H1 (cell line): ENCODE measurements at places on chromosomes 6 and 20. TPM values are rescaled to one million over a fixed set of nuclear protein-coding genes. Genes with fewer than 3 reads are reported as not detected.

Gene TCP11
- total RNA-seq, result not detected in 2 replicates

Gene RSPH9
- total RNA-seq, result 0.15 TPM in 1 of 2 replicates, not detected in the other

Gene BPIFB1
- total RNA-seq, result not detected in 2 replicates

Gene TP53TG5
- not detected in 2 replicates for total RNA-seq

Gene HSPA1L
- total RNA-seq, result 1.6 and 1.9 TPM in 2 replicates

Gene RBBP8NL
- 0.43 and 0.59 TPM in 2 replicates for total RNA-seq

Gene TCF21
- 0.09 TPM in 1 of 2 replicates, not detected in the other for total RNA-seq

Gene NCOA5
- 29.0 and 29.9 TPM in 2 replicates for total RNA-seq

Gene MUCL3
- total RNA-seq, result 0.08 and 0.37 TPM in 2 replicates

Gene TMEM200A
- total RNA-seq, result 12.9 and 13.9 TPM in 2 replicates

Gene PLCB1
- total RNA-seq, result 8.6 and 9.1 TPM in 2 replicates

Gene HCRTR2
- 0.19 TPM in 1 of 2 replicates, not detected in the other for total RNA-seq

Gene RALGAPB
- 33.8 and 35.1 TPM in 2 replicates for total RNA-seq

Gene KHDC1
- total RNA-seq, result 4.3 and 4.6 TPM in 2 replicates

Gene DNMT3B
- 1,016 and 1,038 TPM in 2 replicates for total RNA-seq

Gene SIGLEC1
- not detected in 2 replicates for total RNA-seq

Gene OSER1
- 31.6 and 31.8 TPM in 2 replicates for total RNA-seq

Gene TSBP1
- not detected in 2 replicates for total RNA-seq

Gene PRSS16
- total RNA-seq, result 19.2 and 20.2 TPM in 2 replicates

Gene SLC35D3
- 0.39 and 0.57 TPM in 2 replicates for total RNA-seq

Gene NDRG3
- total RNA-seq, result 32.3 and 32.5 TPM in 2 replicates
